ENCODE measurements at places on chromosomes 6 and 20. TPM values are rescaled to one million over a fixed set of nuclear protein-coding genes. Genes with fewer than 3 reads are reported as not detected.

DNA sequence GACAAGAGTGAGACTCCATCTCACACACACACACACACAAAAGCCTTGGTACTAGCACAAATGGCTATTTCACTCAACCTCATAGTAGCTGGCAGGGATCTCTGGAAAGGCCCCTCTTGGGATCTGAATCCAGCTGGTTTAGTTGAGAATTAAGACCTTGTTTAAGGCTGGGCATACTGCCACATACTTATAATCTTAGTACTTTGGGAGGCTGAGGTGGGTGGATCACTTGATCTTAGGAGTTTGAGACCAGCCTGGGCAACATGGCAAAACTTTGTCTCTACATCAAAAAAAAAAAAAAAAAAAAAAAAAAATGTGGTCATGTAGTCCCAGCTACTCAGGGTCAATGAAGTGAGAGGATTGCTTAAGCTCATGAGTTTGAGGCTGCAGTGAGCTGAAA, 628.3 kb downstream of the MMUT start:
- DNase-seq, result no peak

DNA sequence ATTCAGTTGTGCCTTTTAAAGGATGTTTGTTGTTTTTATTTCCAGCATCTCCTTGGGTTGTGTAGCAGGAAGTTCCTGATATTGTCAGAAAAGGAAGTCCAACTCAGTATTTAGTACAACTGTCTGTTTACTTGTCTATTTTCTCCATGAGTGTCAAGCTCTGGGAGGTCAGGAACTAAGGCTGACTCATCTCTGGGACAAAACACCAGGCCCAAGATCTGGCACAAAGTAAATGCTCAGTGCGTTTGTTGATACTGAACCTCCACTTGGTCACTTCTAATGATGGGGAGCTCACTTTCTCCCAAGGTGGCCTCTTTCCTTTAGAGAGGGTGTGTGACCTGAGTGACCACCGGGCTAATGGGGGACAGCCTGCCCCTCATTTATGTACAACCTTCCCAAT, 12.6 kb upstream of the PIGU start:
- no peak for DNase-seq

- DNase-seq, result no peak
Measured at GRCh38 chr6:123462152-123462551, 174.6 kb downstream of the TRDN start.

DNA sequence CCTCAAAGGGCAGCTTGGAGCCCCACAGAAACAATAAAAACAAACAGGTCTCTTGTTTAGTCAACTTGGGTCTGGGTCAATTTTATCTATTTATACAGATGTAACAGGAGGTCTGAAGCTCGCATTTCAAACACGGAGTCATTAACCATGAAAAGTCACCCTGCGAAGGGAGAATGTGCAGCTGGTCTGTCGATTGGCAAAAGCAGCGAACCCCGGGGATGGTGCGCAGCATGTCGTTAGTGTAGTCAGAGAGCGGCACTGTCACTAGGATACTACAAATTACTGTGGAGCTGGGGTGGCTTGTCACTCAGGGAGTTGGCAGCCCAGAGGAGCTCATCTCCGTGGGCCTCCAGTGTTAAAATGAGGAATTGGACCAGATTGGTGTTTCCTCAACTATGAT, 190.4 kb upstream of the ARG1 start:
- DNase-seq, result no peak

GRCh38 chr20:47605673-47606413, 104.2 kb downstream of the NCOA3 start:
- DNase-seq, result no peak

DNA sequence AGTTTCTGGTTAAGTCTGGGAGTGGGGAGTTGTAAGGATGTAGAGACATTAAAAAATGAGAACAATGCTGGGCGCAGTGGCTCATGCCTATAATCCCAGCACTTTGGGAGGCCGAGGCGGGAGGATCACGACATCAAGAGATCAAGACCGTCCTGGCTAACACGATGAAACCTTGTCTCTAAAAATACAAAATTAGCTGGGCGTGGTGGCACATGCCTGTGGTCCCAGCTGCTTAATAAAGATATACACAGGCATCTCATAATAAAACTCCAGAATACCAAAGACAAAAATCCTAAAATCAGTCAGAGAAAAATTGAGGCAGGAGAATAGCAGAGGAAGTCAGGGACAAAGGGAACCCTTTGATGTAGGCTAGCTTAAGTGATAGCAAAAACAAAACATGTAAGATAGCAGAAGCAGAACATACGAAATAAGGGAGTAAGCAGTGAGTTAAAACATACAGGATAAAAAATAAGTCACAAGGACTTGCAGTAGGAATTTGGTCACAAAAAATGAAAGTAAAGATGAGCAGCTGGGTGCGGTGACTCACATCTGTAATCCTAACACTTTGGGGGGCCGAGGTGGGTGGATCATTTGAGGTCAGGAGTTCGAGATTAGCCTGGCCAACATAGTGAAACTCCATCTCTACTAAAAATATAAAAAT, 23.6 kb downstream of the DDX43 start:
- DNase-seq, result no peak

DNA sequence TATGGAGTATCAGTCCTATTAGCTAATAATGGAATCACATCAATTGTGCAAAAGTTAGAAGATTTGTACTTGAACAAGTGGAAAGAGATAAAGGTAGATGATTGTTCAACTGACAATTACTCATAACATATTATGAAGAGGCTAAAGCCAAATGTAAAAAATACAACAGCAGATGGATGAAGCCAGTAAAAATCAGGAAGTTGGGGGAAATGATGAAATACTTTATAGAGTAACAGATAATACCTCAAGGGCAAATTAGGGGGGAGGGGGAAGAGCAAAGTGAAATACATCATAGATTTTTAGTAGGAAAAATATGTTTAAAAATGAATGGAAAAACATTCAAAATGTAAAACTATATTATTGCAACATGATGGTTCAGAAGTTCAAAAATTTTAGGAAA, 114.0 kb downstream of the PDSS2 start:
- no peak for DNase-seq

DNA sequence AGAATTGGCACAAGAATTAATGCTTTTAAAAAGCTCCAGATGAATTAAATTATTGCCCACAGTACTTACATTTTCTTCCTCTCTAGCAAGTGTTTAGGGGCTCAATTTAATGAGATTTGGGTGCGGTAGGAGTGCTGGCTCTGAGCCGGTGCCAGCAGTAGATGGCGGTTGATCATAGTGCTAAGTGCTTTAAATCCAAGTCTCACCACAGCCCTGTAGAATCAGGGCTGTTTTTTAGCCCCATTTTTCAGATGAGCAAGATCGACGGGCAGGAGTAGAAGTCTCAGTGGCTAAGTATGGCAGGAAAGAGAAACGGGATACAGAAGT, 136.9 kb upstream of the SALL4 start:
- no peak for DNase-seq

GRCh38 chr20:62361799-62362589, 5.1 kb downstream of the LAMA5 start:
- no peak for DNase-seq

DNA sequence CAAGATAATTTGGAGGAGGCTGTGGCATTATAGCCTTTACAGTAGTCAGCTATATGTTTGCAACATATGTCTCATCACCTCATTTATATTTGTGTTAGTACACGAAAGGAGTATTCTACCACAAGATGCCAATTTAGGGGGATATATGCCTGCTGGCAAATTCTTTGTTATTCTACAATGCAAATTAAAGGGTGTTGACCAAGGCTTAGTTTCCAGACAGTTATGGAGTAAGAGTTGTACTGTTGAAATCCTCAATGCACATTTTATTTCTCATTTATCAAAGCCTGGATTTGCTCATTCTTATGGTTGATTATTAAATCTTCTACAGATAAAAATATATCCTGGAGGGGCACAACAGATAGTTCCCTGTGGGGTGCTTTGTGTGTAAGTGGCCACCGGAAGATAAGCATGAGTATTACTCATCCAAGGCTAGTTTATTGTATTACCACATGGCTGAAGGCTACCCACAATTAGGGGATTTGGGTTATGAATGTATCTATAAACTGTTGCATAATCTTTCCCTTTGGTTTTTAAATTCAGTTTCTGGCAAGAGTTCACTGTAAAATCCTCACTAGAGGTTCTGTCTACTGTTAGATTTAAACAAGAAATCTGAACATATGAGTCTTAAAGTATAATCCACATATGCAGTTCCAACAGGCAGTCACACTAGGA, 9.0 kb downstream of the CST9 start:
- DNase-seq, result no peak

DNA sequence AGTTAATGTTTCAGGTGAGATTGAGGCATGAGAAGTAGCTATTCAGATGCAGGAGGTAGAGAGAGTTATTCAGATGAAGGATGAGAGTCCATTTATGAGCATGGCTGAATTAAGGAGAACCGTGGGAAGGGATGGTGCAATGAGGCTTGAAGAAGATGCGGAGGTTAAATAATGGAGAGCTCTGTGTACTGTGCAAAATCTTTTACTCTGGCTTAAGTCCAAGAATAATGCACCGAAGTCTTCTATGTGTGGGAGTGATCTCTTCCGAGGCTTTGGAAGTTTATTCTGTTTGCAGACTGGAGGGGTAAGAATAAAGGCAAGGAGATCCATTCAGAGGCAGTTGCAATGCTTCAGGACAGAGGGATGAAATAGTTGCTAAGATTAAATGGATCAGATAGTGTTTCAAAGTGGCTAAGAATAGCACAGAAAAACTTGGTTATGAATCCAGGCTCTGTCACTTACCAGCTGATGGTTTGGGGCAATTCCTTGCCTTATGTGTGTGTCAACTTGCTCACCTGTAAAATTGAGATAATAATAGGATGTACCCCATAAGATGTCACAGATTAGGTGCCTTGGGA, 467.1 kb downstream of the HDGFL1 start:
- no peak for DNase-seq

GRCh38 chr6:48240287-48240686, 129.3 kb upstream of the PTCHD4 start:
- DNase-seq, result no peak

DNA sequence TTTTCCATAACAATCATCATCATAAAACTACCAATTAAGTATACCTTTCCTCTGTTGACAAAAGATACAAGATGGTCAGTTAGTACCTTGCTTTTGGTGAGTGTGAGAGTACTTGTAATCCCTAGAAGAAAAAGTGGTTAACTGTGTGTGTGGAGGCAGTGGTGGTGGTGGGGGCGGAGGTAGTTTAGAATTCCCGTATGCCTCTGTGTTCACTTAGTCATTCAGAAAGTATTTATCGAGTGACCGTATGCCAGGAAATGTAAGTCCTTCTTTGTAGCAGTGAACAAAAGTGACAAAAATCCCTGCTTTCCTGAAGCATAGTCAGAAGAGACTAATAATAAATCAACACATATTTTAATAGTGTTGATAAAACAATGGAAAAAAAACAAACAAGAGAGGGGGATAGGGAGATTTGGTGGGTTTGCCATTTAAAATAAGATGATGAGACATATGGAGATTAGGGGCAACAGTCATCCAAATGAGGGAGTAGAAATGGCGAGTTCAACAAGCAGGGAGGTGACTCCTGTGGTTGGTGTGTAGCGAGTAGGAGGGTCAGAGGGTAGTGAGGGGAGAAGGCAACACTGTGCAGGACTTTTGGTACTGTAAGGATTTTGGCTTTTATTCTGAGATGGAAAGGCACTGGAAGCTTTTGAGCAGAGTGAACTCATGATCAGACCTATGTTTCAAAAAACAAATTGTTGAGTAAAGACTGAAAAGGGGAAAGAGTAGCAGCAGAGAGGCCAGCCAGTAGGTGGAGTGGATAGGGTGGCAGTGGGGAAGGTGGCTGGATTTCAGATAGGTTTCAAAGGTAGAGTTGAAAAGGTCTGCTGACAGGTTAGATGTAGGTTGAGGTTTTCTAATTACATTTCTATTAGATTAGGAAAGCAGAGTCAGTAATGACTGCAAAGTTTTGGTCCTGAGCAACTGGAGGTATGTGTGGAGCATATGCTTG, 40.3 kb upstream of the SIM1 start:
- no peak for DNase-seq

GRCh38 chr20:45105317-45105716, 4.4 kb upstream of the KCNS1 start:
- DNase-seq, result no peak

- DNase-seq, result no peak
Measured at GRCh38 chr6:148932731-148933130, 185.9 kb downstream of the UST start.

GRCh38 chr6:98932381-98932780, 15.4 kb downstream of the FBXL4 start:
- peak; percentile 15 for DNase-seq

RBM24 gene
- not detected for total RNA-seq

DSP gene
- not detected for total RNA-seq

TREM1 gene
- total RNA-seq, result not detected

GNMT gene
- total RNA-seq, result 2.8 TPM

TMEM151B gene
- total RNA-seq, result not detected

BPI gene
- not detected for total RNA-seq

All from B cell (primary cell).